ENCODE measurements at places on chromosomes 16 and 17. TPM values are rescaled to one million over a fixed set of nuclear protein-coding genes. Genes with fewer than 3 reads are reported as not detected.

DNA sequence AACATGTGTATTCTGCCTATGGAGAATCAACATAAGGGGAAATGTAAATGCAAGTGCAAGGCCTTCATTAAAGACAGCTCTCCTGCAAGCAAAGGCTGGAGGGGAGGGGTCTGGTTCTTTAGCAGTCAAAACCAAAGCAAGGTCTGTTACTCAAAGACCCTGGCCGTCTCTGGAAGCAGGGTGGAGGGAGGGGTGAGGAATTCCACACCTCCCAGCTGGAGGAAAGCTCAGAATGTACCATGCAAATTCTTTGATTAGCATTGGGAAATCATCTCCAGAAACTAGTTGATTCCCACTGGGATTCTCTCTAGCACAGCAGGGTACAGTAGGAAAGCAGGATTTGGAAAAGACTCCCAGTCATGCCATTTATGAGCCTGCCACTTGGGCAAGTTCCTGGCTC, 77.3 kb upstream of the ASIC2 start:
- DNase-seq = no peak

Gene GINS2
- total RNA-seq = 1.4 TPM

DNA sequence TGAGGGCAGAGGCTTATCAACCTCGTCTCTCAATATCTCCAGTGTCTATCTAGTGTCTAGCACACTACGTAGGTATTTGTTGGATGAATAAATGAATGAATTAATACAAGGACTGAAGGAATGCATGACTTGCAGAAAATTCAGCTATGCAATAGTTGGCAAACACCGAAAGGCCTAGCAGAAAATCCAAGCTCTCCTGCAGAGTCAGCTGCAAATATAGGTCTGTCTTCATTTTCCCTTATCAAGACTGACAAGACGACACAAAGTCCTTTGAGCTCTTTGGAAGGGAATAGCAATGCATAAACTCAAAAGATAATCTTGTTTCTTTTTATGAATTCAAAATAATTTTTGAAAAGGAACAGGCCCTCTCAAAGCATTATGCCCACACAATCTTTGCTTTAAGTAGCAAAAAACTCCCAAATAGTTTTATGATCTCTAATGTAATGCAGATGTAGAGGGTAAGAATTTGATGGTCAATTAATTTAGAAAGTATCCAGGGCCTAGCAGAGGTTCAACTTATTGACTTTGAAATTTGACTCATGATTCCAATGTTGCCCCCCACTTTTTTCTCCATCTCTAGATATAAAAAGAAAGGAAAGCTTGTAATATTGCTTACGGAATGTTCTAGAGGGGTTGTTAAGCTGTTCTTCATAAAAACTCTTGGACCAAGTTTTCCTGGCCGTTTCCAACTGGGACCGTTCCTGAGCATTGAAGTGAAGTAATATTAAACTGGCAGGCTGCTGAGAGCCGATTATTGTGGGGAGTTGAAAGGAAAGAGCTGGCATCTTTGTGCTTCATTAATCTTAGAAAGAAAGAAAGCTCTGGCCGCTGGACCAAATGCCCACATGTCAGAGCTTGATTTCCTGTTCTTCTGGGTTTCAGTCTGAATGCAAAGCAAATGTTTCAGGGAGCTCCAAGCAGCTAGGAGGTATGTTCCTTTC, 227.3 kb downstream of the HS3ST3A1 start:
- no peak for DNase-seq

Gene SLFN12
- total RNA-seq = 3.0 TPM

GRCh38 chr16:28191364-28191960, 20.3 kb downstream of the XPO6 start:
- no peak for DNase-seq

- DNase-seq = no peak
Observed at GRCh38 chr17:27391427-27391826, 64.8 kb upstream of the KSR1 start.

Gene PLCG2
- 6.9 TPM for total RNA-seq

DNA sequence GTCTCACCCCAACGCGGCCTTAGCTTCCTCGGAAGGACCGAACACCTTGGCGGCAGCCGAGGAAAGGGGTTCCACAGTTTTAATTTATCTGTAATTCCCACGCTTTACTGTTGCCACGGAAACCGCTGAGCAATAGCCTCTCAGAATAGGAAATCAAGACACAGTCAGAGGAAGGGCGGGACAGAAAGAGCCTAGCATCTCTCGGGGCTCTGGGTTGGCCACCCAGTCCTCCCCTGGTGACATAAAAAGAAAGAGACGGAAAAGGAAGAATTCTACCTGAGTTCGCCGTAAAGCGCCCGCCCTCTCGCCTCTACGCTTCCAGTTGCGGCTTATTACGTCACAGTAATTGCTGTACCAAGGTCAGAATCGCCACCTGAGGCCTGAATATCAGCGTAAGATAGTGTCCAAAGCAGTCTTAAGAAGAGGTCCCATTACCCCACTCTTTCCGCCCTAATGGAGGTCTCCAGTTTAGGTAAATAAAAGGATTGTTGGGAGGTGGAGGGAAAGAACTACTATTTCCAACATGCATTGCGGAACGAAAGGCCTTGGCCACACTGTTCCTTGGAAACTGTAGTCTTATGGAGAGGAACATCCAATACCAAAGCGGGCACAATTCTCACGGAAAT, 761 bp upstream of the NBR1 start:
- DNase-seq = peak; percentile 94

GRCh38 chr17:79036181-79036580, 12.2 kb downstream of the C1QTNF1 start:
- DNase-seq = no peak

- no peak for DNase-seq
Observed at GRCh38 chr16:642189-643049, 791 bp downstream of the MCRIP2 start.

DNA sequence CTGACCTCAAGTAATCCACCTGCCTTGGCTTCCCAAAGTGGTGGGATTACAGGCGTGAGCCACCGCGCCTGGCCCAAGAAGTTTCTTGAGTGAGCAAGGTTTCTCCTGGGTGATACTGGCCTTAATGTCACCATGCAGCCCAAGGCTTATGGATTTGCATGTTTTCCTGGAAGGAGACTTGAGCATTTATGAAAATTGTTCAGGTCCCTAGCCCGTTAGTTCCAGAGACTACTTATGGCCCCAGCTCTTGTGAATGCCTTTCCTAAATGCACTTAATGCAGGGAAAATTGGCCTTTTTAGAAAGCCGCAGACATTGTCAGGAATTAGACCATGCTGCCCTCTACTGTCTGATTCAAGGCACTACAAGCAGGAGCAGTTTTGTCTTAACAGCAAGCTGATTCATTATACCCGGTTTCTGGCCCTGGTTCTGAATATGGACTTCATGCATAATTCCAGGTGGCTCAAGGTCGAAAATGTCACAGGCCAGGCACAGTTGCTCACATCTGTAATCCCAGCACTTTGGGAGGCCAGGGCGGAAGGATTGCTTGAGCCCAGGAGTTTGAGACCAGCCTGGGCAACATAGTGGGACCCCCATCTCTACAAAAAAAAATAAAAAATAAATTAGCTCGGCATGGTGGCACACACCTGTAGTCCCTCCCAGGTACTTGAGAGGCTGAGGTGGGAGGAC, 91.3 kb downstream of the SNX29 start:
- DNase-seq = no peak

Gene MT1M
- total RNA-seq = 6.7 TPM

Gene NOD2
- total RNA-seq = 0.81 TPM

- no peak for DNase-seq
Observed at GRCh38 chr16:19139436-19140091, 25.8 kb downstream of the ITPRIPL2 start.

Gene SEPTIN1
- total RNA-seq = 1.4 TPM

Gene NLRP1
- total RNA-seq = 9.0 TPM

Gene ATMIN
- total RNA-seq = 21.2 TPM

GRCh38 chr17:58388302-58389190, 28.8 kb downstream of the RNF43 start:
- no peak for DNase-seq

DNA sequence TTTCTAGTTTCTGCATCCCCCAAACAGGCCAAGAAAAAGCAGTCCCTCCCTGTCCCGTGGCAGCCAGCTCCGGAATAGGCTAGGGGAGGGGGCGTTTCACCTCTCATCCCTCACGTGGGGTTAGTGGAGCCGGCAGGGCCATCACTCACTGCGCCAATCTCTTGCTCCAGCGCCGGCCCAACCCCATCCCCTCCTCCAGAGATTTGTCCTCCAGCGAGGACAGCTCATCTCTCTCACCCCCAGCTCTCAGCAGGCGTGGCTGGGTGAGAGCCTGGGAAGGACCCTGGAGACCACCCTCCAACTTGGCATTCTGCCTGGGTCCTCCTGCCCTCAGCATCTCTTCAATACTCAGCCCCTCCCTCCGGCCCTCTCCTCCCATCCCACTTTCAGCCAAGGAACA, 74.1 kb downstream of the TMEM132E start:
- DNase-seq = no peak

Gene CTRL
- 0.81 TPM for total RNA-seq

DNA sequence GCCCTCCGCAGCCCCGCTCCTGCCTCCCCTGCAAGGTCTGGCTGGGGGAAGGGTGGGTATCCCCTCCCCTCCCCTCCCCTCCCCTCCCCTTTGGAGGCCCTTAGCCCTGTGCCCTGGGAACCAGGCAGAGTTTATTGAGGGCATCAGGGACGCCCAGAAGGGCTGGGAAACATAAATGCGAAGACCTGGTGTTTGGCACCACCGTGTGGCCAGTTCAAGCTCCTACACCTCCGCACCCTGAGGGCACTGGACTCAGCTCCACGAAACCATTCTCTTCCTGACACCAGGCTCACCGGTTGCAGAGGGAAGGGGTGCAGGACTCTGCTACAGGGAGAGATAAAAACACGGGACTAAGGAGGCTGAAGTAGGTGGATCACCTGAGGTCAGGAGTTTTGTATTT, 1.0 kb upstream of the AIPL1 start:
- DNase-seq = no peak

DNA sequence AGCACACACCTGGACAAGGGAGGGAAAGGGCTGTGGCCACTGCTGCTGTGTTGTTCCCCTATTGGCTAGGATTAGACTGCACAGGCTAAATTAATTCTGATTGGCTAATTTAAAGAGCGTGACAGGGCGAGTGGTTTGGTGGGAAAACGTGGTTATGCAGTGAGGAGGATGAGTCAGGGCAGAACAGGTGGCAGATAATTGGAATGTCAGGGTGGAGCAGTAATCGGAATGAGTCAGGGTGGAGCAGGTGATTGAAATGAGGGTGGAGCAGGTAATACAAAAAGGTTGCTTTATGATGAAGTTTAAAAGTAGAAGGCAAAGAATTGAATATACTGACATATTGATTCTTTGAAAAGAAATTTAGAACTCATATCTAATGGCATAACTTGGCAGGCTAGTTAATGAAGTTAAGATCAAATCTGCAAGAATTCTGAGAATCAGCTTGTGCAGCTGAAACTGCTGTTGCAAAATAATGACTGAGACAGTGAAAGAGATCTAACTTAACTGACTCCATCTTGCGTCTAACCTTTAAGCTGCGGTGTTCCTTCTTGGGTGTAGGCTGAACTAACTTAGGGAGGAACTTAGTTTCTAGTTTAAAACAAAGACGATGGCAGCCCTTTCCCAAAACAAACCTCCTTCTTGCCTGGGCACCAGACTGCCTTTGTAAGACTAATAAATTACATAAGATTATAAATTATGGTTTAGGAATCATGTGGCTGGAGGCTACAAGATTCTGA, 174.3 kb downstream of the UTP18 start:
- no peak for DNase-seq

Gene EPX
- not detected for total RNA-seq

Gene CIBAR2
- total RNA-seq = not detected

Gene RFFL
- total RNA-seq = 11.2 TPM

DNA sequence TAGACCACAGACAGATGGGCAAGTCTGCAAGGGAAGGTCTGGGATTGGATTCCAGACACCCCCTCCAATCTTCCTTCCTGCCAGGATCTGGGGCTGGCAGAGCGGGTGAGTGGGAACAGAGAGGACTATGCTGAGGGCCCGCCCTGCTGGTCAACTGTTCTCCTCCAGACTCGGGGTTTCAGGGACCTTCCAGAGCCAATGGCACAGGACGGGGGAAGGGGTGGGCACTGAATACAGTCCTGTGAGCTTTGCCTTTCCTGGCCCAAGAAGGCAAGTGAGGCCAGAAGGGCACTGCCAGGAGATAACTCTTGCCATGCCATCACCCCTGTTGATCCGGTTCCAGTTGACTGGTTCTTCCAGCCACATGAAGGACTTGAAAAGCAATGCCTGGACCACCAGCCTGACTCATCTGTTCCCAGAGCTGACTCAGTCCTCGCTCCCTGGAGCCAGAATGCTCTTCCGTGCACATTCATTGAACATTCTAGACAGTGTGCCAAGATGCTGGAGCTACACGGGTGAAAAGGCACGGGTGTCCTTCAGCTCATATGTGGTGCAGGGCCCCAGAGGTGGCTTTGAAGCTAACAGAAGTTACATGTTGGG, 533 bp upstream of the MEFV start:
- no peak for DNase-seq

GRCh38 chr17:63649813-63650212, 27.6 kb downstream of the MAP3K3 start:
- DNase-seq = no peak

DNA sequence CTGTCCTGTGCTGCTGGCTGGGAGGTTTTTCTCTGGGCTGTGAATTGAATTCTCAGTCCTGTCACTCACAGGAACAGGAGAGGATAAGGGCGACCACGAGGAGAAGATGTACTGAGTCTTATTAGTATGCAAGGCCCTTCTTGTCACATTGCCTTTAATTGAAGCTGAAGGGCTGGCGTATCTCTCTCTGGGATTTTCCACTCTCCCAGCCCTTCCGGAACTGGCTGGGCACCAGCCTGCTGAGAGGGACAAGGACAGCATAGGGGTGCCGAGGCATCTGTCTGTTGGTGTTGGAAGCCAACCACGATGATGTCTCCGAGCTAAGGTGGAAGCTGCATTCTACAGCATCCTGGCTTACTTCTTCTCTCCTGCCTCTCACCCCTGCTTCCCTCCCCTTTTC, 33.2 kb downstream of the GPRC5B start:
- no peak for DNase-seq

- peak; percentile 98 for DNase-seq
Observed at GRCh38 chr17:42458497-42459255, at the start of gene ATP6V0A1. ATP6V0A1 (plus strand) TSS chr17:42458878; CDS start chr17:42460895, 2,017 bp downstream.

- DNase-seq = peak; percentile 81
Observed at GRCh38 chr17:38606646-38607611, 1.2 kb upstream of the SRCIN1 start.

Gene JUP
- 192 TPM for total RNA-seq

DNA sequence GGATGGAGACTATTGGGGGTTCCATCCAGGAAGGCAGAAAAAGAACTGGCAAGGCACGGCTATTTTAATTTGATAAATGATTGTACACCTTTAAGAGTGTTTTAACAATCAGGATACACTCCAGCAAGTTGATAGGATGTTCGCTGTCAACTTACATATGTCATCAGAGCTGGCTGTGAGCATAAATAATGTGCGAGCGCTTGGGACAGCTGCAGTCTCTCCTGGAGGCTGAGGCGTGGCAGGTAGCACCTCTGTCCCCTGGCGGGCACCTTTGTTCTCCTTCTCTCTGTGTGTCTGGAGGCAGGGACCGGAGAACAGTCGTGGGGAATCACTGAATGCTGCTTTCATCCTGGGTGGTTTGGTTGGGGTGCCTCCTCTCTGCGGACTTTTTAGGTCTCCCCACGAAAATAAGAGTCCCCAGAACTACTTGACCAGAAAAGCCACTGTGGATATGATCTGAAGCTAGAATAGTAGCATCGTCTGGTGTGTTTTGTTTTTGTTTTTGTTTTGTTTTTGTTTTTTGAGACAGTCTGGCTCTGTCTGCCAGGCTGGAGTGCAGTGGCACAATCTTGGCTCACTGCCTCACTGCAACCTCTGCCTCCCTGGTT, 9.4 kb downstream of the BAHCC1 start:
- DNase-seq = no peak

Gene CETP
- total RNA-seq = 0.32 TPM

- DNase-seq = no peak
Observed at GRCh38 chr17:51355441-51356410, 95.4 kb downstream of the UTP18 start.
